ENCODE measurements at places on chromosomes 7 and 10. TPM values are rescaled to one million over a fixed set of nuclear protein-coding genes. Genes with fewer than 3 reads are reported as not detected.
A peak's percentile ranks its signal among the peaks of the same experiment; 100 is the strongest.

DNA sequence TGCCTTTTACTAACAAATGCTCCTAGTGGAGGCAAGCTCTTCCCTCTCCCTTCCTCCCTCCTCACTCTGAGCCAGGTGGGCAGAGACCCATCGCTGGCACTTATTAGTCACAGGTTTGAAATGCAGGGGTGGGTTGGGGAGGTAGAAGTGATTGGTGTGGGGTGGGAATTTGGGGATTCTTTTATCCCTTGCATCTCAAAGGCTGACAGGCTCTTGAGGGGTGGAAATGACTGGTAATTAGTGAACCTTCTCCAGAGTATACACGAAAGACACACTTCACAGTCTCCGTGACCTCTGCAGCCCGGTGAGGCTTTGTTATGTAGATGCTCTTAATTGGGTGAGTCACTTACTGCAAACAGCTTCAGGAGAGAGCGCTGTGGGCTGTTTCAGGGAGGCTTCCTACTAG, 13.9 kb upstream of the LRMDA start:
- DNase-seq, result no peak

GRCh38 chr10:30386801-30387588, 37.9 kb upstream of the MTPAP start:
- no peak for DNase-seq

DNA sequence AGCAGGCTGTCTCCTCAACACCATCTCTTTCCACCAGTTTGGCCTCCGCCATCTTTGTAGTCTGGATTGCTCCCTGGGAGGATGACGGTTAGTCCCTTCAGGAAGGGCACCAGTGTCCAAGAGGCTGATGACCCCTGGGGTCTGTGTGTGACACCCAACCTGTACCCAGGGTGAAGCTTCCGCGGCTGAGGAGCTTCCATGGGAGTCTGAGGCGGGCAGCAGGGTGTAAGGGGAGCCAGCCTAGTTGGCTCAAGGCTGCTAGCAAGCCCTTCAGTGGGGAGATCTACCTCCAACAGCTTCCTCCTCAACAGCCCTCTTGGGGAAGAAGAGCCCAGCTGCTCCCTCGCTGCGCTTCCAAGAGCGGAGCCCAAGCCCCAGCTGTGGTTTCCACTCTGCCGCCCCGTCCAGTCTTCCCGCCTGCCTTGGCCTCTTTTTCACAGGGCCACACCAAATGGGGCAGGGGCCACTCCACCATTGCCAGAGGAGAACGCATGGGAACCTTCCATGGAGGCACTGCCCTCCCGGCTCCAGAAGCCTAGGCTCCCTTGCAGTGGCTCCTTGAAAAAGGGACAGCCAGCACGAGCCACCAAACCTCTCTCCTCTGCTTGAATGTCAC, 57.4 kb downstream of the TMEM209 start:
- no peak for DNase-seq

DNA sequence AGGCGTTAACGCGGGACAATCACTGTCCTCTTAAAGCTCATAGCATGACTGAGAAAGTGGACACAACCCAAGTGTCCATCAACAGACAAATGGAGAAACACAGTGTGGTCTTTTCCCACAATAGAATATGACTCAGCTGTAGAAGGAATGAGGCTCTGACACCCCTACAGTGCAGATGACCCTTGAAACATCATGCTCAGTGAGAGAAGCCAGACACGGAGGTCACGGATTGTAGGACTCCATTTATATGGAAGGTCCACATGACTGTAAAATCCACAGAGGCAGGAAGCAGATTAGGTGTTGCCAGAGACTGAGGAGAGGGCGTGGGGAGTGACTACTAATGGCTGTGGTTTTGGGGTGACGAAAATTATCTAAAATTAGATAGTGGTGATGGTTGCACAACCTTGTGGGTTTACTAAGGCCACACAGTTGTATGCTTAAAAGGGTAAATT, 6.1 kb upstream of the NCAPG2 start:
- DNase-seq, result no peak

GRCh38 chr7:30994206-30995100, 30.7 kb downstream of the GHRHR start:
- DNase-seq, result no peak

DNA sequence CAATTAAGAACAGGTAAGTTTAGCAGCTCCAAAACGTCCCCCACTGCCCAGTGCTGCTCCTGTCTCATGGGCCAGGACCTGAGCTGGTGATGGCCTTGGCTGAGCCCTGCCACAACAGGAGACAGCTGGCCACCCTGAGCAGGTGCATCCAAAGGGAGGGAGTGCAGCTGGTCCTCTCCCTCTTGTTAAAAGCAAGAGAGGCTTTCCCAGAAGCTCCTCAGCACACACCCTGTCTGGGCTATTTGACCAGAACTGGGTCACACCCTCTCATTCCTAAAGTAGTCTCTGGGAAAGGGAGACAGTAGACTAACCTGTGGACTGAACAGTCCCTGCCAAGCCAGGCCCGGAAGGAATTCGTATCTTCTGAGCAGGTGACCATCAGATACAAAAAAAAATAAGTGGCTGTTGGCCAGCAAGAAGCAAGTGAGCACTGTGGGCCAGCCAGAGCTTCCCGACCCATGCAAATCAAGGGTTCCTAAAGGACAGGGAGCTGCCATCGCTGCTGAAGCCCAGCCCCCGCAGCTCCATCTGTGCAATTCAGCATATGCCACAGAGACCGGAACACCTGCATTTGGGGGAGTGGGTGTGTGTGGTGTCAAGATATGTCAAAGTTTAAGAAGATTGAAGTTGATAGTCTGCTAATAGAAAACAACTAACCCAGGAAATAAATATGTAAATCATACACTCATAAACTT, 2.1 kb upstream of the TMEM72 start:
- DNase-seq, result no peak

- DNase-seq, result no peak
Measured at GRCh38 chr7:108460964-108461363, 4.7 kb upstream of the NRCAM start.

- DNase-seq, result peak; percentile 62
Measured at GRCh38 chr7:36227223-36227622, 74.2 kb downstream of the EEPD1 start.

DNA sequence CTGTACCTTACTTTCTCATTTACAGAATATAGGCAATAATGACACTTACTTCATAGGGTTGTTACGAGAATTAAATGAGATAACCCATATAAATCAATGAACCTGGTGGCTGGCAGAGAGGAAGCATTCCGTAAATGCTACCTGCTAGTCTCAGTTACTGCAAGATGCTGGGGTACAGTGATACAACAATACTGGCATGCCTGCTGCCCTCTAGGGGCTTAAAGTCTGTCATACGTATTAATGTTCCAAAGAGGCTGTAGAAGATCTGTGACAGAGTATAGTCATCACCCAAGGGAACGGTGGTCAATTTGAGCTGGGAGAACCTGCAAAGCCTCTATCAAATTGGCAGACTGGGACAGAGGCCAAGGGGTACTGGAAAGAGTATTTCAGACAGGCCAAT, 421.5 kb downstream of the GPAM start:
- no peak for DNase-seq

GRCh38 chr10:73359492-73359891, 828 bp upstream of the CFAP70 start:
- DNase-seq, result no peak

DNA sequence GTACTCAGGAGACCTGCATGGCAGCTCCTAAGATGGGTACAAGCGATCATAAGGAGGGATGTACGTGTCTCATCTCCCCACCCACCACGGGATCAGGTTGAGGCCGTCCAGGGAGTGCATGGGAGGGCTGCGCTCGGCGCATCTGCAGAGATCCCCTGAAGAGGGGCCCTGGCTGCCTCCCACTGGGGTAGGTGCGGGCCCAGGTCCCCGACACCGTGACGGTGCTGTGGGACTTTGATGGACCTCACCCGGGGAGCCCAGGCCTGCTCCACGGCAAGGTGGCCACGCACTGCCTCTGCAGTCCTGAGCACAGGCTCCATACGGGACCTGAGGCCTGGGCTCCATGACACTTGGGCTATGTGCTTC, 12.7 kb downstream of the GET4 start:
- DNase-seq, result no peak

- DNase-seq, result no peak
Measured at GRCh38 chr10:42979181-42979580, 97.7 kb upstream of the RET start.

GRCh38 chr10:43237128-43237527, 29.7 kb downstream of the RASGEF1A start:
- no peak for DNase-seq

GRCh38 chr10:112379635-112380296, 5.8 kb downstream of the ACSL5 start:
- DNase-seq, result no peak

DNA sequence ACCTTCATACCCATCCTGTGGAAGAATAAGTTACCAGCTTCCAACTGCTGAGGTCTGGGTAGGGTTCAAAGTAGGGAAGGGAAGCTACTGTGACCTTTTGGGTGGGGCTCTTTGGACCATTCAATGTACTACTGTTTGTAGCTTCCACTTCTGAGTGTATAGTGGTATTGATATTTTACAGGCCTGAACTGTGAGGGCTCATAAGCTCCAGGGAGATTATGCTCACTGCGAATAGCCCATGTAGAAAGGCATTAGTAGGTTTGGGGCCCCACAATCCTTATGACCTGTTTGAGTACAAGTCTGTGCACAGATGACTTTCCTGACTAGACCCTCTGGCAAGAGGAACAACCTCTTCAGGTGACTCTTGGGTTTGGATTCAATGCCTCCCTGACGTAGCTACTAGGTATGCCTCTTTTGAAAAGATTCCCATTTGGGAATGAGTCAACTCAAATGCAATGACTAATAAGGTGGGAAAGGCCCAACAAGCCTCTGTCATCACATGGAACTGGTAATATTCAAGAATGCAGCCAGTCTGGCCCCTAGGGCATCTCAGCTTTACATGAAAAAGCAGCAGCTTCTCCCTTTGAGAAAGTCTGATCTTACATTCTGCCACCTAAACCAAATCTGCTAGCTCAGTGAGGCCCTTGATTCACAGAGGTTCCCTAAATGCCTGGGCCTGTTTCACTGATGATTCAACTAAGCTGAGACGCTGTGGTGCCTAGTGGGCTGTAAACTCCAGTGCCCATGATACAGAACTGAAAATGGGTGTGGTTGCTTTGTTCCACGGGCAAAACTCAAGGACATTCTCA, 79.8 kb downstream of the ABI1 start:
- DNase-seq, result no peak

GRCh38 chr10:125148528-125148927, 11.8 kb downstream of the CTBP2 start:
- no peak for DNase-seq

GRCh38 chr10:36042135-36042534, 400.0 kb upstream of the FZD8 start:
- no peak for DNase-seq

DNA sequence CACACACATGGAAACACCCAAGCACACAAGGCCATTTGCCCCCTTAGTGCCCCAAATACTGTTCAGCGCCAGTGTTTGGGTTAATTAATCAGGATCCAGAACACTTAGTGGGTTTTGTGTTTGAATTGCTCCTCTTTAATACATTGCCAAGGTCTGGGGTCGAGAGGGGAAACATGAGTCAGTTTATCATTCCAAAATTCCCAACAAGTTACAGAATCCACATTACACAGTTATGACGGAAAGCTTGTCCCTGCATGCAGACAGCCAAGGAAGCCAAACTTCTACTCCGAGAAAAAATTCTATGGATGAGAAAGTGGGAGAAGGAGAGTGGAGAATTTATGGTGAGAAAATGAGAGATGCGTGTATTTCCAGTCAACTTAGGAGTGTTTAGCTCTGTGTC, 189.0 kb downstream of the NPSR1 start:
- no peak for DNase-seq

DNA sequence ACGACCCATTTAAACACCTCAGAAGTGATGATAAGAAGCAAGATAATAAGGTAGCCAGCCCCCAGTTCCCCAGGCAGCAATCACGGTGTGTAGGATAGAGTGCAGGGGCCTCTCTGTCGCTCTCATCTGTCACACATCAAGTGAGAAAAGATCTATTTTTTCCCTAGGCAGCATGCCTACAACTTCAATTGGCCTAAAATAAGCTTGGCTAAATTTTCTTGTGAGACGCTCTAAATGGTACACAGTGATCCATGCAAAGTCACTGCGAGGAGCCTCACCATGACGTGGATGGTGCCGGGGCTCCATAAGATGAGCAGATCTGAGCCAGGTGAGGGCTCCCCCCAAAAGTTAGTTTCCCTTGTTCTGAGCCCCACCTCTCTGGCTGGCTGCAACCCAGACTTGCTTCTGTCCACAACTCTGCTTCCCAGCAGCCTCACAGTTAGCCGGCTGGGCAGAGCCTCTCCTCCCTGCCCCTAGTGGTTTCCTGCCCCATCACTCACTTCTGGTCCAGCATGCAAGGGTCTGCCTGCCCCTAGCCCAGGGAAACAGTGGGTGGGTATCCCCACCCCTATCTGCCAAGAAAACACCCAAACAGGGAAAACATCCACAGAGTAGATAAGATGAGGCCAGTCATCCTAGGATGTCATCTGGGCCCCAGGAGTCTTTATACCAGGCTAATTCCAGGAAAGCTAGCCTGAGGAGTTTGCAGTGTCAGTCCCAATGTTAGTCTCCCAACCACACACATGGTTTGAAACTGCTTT, 342.1 kb downstream of the GRID1 start:
- no peak for DNase-seq

- no peak for DNase-seq
Measured at GRCh38 chr7:16034353-16034752, 347.9 kb upstream of the MEOX2 start.

GRCh38 chr7:148720472-148720871, 21.8 kb downstream of the CUL1 start:
- DNase-seq, result no peak

DNA sequence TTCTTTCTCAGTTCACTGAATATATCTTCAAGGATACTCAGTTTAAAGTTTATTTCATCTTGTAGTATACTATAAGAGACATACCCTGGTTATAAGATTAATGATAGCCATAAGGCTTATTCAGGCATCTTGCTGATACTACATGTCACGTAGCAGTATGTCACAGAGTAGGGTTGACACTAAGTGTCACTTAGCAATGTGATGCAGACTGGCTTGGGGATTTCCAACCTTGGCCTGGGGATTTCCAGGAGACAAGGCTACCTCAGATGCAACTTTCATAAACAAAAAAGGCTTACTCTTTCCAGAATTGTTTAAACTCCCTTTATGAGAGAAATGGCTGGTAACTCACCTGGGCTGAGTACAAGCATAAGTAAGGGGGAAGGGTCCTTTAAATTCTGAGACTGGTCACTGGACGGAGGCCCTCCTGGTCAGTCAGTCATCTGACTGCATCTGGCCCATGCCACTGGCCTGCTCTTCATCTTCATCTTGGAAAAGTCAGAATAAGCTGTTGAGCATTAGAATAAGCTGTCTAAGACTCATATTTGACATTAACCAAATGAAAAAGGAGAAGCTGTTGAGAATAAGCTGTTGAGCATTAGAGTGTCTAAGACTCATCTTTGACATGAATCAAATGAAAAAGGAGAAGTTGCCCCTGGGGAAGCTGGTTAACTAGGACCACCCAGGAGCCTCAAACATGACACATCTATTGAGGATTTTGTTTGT, 9.5 kb downstream of the SLC13A1 start:
- DNase-seq, result no peak

Gene TECPR1
- 13.9 TPM for total RNA-seq

Gene DOCK4
- 12.3 TPM for total RNA-seq

Gene KIAA1549
- total RNA-seq, result 1.4 TPM

Gene GPR37
- not detected for total RNA-seq

Gene MSMB
- total RNA-seq, result not detected

Gene CALHM1
- total RNA-seq, result not detected

Gene C10orf67
- 0.16 TPM for total RNA-seq
